ENCODE measurements at places on chromosomes 11 and 22.

- no peak for DNase-seq
These were observed 10.9 kb downstream of the PHLDB1 start for GRCh38 chr11:118618115-118618990.

DNA sequence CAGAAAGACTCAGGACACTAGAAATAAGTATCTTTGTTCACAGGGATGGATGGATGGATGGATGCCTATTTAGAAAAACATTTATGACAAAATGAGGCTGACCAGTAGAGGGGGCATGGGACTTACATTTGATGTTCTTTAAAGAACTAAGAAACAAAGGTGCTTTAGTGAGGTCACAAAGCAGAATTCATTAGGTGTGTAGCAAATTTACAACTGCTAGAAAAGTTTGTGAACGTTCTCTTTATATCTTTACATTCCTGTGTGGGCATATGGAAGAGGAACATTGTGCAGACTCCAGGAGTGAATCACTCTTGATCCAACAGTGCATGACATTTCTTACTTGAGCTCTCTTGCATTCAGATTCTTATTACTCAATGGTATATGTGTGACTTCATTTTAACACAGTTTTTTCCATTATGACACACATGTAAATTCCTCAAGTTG is 15.8 kb upstream of the SIK2 start:
- DNase-seq, result peak; percentile 11

DNA sequence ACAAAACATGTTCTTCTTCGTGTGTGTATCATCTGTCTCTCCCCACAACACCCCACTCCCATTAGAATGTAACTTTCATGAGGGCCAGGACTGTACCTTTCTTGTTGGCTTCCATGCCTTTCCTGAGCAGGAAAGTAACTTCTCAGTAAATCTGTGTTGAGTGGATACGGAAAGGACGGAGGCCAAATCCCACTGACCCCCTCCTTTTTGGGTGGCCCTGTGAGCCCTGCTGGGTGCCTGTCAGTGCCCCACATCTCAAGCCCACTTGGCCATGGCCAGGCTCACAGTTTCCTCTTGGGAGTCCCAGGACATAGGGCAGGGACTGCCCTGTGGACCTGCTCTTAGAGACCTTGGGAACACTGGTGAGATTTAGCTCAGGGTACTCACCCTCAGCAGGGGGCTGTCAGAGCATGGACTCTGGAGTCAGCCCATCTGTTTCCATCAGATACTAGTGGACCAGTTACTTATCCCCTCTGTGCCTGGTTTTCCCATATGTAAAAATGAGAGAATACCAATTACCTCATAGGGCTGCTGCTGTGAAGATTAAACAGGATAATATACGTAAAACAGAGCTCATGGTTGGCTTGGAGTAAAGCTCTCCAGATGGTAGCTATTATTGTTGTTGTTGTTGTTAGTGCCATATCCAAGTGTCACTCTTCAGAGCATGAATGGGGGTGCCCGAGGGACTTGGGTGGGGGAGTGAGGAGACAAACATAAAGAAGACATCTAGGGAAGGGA is 1.0 kb upstream of the C11orf96 start:
- no peak for DNase-seq

DNA sequence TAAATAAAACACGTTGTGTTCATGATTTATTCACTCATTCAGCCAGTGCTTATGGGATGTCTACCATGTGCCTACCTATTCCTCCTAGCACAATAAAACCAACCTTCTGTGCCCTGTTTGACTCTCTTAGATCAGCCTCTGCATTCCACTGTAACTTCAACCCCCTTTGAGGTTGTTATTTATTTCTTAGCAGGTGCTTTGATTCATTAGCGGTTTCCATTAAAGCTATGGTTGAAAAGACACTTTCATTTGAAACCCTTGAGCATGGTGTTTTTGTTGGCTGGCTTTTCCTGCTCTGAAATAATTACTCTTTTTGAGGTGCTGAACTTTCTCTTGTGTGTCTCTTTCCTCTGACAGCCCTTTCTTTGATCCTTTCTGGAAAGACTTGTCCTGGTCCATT is 570.6 kb upstream of the LARGE1 start:
- no peak for DNase-seq

GRCh38 chr11:105989124-105989523 is 32.9 kb downstream of the MSANTD4 start:
- no peak for DNase-seq
